Fibroblast of lung (primary cell): ENCODE measurements at places on chromosomes 11 and 22. TPM values are rescaled to one million over a fixed set of nuclear protein-coding genes. Genes with fewer than 3 reads are reported as not detected.

Gene OR51E2
- 0.02 TPM in 1 of 2 replicates, not detected in the other for polyA plus RNA-seq

Gene TMEM151A
- not detected in 2 replicates for polyA plus RNA-seq

Gene IGLL5
- not detected in 2 replicates for polyA plus RNA-seq

DNA sequence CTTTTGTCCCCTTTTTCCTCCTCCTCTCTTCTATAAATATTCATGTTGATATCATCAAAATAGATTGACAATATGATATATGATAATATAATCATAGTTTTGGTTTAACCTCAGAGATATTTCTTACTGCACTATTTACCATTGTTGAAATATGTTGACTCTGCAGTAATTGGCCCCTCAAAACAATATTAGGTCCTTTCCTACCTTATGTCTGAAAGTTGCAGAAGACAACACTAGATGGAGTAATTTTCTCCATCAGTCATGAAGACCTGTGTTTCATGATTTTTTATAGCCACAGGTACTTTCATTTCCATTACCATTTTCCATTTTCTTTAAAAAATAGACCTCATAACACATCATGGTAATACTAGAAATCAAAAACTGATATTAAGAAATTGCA, 284.4 kb downstream of the LUZP2 start:
- no peak for DNase-seq

GRCh38 chr11:130160498-130161155, 1.0 kb downstream of the ST14 start:
- no peak for DNase-seq

Gene NRIP3
- polyA plus RNA-seq = 11.7 and 13.9 TPM in 2 replicates

DNA sequence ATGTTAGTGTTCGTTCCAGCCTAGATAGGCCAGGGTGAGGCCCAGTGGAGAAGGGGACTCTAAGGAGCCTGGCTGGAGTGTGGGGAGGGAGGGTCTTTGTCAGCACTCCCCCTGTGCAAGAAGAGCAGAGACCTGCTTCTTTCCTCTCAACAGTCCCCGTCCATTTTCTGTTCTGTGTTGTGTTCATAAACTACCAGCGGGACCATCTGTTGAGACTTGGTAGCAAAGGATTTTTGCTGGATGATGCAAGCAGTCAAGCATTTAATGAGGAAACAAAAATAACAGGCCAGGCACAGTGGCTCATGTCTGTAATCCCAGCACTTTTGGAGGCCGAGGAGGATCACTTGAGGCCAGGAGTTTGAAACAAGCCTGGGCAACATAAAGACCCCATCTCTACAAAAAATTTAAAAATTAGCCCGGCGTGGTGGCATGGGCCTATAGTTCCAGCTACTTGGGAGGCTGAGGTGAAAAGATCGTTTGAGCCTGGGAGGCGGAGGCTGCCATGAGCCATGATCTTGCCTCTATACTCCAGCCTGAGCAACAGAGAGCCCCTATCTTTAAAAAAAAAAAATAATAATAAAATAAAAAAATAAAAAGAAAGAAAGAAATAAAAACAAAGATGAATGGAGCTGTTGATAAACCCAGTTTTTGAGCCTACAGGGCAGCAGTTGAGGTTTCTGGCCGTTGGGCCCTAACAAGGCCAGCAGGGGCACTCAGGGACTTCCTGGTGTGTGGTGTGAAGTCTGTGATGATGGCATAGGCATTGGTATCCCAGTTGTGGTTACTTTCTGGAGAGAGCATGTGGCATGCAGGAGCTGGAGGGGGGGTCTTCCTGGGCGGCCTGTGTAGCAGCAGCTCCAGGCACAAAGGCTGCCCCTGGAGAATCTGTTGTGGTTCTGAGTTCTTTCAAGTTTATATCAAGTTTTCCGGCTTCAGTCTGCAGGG, 1.7 kb upstream of the TXNRD2 start:
- peak; percentile 93 for DNase-seq

DNA sequence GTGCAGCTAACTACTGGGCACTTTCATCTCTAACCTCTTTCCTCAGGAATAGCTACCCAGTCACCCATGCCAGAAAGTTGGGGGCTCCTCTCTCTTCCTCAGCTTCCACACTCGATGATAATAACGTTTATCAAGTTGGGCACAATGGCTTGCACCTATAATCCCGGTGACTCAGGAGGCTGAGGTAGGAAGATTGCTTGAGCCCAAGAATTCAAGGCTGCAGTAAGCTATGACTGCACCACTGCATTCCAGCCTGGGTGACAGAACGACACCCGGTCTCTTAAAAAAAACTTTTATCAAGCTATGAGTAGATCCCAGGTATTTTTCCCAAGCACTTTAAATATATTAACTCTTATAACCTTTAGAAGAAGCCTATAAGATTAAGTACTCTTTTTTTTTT, 2.0 kb downstream of the SF3A1 start:
- DNase-seq = no peak

Gene TBX1
- polyA plus RNA-seq = not detected in 2 replicates

- DNase-seq = no peak
Measured at GRCh38 chr22:46900549-46900948, 138.1 kb downstream of the TBC1D22A start.

DNA sequence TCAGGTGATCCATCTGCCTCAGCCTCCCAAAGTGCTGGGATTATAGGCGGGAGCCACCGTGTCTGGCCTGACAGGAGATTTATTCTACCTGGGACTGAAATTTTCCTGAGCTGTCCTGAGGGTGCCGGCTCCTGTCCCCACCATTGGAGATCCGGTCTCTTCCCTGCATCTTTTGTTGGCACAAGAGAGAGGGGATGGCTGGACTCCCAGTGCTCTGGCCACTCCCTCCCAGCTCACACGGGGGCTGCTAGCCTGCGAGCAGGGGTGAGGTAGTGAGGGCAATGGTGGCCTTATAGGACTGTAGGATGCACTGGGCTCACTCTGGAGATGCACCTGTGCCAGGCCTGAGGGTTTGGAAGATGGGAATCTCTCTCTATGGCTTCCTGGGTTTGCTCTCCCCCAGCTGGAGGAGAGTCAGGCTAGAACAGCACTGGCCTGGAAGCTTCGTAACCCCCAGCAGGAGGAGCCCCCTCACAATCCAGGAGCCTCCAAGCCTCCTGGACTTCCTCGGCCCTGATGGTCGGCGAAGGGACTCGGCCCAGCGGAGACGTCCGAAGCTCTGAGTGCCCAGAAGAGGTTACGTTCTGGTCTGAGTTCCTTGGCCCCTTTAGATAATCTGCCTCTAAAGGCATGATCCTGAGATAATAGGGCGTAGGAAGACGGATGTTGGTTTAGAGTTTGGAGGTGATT, 106.4 kb downstream of the NECTIN1 start:
- no peak for DNase-seq

Gene FOLR1
- polyA plus RNA-seq = 0.14 and 0.15 TPM in 2 replicates

GRCh38 chr11:101128571-101129202, 926 bp downstream of the PGR start:
- DNase-seq = no peak
